ENCODE measurements at places on chromosomes 2 and 18.

GRCh38 chr2:155070489-155070888 is 372.0 kb downstream of the KCNJ3 start:
- no peak for DNase-seq

- no peak for DNase-seq
Measured at GRCh38 chr18:37389041-37389440, 176.6 kb downstream of the CELF4 start.

DNA sequence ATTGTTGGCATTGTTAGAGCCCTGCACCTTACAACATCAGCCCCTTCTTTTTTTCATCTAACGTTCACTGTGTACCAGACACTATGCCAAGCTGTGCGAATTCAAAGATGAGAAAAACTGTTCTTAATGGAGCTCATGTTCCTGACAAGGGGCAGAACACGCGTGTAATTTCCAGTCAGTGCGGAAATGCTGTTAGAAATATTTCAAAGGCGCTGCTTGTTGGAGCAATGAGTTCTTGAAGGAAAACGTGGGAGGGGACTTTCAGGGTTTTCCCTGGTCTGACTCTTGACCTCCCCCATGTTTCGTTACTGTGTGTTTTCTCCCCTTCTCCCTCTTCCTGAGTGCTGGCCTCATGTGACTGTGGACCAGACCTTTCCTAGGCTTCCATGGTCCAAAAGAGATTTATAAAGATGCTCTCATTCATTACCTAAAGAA is 1.5 kb downstream of the MTHFD2 start:
- DNase-seq: no peak

DNA sequence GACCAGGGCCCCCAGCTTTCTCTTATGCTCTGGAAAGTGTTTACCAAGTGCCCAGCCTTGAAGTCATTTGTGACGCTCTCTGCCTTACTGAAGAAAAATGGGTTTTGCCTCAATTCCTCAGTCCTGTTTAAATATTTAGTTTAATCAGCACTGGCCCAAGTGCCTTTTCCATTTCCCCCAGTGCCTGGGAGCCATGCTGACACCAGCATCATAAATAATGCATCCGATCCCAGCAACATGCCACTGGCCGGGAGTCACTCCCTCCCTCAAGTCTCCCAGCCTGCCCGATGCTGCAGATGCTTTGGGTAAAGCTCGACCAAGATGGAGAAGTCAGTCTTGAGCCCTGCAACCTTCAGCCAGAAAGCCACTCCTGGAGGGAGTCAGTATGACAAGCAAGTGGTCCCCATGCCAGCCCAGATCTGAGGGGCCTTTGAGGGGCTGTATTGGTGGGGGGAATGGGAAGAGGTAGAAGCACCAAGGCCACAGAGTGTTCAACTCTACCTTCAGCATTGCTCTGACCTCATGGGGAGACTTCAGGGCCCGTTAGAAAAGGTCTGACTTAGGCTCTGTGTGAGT is 12.0 kb upstream of the MTA3 start:
- no peak for DNase-seq

DNA sequence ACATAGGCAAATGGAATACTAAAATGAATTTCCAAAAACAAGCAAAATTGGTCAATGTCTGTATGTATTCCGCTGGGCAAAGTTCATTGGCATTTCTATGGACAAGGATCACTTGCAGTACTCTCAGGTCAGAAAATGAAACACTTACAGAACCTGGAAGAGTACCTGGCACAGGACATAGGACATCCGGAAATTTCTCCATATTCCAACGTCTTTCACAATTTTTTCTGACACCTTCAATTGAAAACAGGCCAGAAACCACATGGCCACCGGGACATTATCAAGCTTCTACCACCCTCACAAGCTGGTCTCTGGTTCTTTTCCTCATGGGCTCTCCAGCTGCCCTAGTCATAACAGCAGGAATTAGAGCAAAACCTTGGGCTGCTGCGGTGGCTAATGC is 96.9 kb upstream of the MSH6 start:
- no peak for DNase-seq

DNA sequence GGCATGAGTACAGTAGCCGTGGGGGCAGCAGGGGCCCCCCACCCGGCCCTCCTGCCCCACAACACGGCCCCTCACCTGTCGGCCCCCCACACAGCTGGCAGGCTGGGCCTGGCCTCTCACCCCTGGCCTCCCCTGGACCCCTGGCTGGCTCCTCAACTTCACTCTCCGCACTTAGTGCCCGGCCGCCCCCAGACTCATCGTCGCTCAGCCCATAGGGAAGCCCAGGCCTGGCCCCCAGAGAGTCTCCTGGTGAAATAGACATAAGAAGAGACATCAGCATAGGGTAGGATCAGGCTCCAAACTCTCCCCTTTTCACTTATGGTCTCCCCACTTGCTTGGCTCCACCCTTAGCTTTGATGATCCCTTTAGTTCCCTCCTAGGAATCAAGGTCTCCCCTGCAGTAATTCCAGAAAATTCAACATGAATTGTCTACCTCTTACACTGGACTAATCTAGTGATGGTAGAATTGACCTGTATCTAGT is 1.7 kb downstream of the ZNF513 start:
- DNase-seq: no peak

- no peak for DNase-seq
Measured at GRCh38 chr2:225136552-225136951, 94.3 kb upstream of the DOCK10 start.

- DNase-seq: no peak
Measured at GRCh38 chr2:181683518-181684453, 3.5 kb upstream of the NEUROD1 start.

DNA sequence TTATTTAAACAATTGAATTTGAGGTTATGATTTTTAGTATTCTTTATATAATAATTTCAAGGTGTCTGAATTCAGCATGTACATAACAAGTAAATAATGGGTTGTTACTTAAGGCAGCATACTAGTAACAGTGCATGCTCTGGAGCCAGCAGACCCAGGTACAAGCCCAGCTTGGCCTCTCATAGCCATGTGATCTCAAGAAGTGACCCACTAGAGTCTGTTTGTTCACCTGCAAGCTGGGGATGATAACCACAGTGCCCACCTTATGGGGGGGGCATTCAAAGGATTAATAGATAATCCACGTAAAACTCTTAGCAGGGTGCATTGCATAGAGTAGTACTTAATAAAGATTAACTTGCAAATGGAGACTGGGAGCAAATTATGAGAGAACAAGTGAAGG is 163.6 kb downstream of the TRABD2A start:
- DNase-seq: no peak

DNA sequence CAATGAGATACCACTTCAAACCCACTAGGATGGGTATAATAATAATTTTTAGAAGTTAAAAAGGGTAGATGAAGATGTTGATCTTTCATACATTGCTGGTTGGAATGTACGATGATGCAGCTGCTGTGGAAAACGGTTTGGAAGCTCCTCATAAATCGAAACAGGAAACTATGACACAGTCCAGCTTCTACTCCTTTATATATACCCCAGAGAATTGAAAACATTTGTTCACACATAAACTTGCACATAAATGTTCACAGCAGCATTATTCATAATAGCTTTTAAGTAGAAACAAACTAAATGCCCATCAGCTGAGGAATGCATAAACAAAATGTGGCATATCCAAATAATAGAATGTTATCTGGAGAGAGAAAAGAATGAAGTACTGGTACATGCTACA is 95.0 kb downstream of the STRADB start:
- no peak for DNase-seq

- no peak for DNase-seq
Measured at GRCh38 chr18:29712785-29713184, 1329.8 kb downstream of the DSC3 start.

GRCh38 chr2:205858881-205859441 is 176.7 kb downstream of the NRP2 start:
- no peak for DNase-seq

DNA sequence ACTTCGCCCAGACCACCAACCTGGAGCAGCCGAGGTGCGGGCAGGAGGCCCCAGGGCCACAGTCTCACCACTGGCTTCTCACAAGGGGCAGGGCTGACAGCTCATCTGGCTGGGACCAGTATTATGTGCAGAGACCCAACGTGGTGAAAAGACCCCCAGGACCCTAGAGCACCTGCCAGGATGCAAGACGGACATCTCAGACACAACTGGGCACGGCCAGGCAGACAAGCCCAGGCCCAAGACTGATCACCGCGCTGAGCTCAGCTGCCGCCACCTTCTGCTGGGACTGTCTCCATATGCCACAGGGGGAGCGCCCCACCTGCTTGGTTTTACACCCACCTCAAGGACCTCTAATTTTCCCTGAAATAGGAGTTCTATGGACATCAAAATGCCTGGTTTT is 23.2 kb downstream of the HDAC4 start:
- DNase-seq: no peak

DNA sequence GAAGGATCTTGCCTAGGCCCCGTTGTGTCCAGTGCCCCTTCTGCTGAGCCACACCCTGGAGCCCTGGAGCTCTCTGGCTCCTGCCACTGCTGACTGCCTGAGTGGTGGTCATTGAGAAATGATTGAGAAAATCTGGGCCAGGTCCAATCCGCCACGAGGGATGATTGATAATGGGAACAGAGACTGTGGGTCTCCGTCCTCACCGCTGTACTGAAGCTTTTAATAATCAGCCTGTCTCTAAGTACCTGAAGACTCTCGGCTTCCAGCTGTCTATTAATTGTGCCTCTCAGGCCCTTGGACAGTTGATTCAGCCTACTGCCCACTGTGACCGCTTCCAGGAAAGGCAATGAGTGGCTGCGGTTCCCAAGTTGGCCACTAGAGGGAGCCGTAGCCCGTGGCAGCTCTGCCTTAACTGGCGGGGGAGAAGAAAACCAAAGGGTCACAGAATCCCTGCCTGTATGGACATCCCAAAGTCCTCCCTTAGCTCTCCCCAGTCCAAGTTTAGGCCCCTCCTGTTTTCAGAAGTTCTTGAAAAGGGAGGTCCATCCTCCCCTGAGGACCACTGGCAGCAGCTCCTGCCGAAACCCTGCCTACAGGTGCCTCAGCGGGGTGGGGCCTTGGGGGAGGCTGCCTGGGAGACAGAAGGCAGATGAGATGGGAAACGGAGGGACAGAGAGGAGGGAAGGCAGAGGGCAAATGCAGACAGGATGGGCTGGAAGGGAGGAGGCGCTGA is 213.6 kb downstream of the TNS1 start:
- peak; percentile 57 for DNase-seq

- DNase-seq: no peak
Measured at GRCh38 chr18:69889009-69889408, 58.7 kb downstream of the CD226 start.

DNA sequence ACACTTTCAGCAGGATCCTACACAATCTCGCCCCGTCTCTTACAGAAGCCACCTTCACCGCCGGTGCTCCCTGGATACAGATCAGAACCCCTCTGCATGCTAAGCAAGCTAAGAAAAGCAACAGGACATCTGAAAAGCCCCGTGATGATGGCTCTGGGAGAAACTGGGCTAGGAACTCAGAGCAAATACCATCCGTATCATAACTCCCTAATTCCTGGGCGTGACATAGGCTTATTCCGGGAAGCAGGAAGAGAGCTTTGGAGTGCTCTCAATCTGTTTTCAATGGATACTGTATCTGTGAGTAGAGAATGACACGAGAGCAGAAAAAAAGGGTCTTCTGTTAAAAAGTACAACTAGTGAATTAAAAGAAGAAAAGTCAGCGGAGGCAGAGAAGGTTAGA is 121.6 kb downstream of the SPP2 start:
- no peak for DNase-seq

DNA sequence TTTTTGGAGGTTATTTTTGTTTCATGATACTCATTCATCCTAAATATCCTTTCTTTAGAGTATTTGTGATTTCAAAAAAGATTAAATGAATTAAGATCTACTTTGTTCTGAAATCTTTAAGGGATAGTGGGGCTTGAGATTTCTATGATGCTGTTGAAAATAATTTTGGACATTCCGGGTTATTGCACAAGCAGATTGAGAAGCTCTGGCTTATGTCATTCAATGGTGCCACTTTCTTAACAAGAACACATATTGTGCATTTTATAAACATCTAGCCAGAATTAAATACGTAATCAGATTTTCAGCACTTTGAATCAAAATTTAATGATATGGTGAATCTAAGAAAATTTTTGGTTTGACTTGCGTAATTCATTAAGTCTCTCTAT is 207.7 kb upstream of the COL3A1 start:
- DNase-seq: no peak

DNA sequence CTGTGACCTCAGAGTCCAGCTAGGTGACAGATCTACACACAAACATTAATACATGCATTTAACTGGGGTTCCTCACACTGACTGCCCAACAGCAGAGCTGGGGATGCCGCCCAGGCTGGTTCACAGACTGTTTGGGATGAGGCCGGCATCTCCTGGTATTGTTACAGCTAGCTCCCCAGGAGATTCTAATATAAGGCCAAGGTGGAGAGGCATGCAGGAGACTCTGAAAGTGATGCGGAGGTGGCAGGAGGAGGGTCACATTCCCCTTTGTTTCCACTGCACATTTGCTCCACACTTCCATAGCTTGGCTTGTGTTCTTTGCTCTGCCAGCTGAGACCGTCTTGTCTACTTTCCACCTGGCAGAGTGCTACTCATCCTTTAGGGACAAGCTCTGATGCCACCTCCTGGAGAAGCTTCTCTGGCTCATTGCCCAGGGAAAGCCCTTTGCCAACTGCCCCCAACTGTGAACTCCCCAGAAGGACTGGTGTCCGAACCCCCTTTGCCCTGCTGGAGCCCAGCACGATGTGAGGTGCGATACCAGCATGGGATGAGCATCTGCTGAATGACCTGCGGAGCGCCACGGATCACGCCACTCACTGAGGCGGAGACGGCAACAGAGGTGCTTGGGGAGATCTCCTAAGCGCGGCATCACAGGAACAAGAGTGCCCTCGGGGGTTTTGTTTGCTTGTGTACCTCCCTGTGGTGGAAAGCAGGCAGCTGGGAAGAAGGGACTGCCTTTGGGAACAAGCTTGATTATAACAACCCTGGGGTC is 88.8 kb downstream of the UXS1 start:
- no peak for DNase-seq

- no peak for DNase-seq
Measured at GRCh38 chr2:221848286-221848685, 276.2 kb upstream of the EPHA4 start.

- DNase-seq: no peak
Measured at GRCh38 chr2:164146441-164146840, 410.6 kb upstream of the FIGN start.

GRCh38 chr2:216880509-216881184 is 20.8 kb upstream of the TNP1 start:
- no peak for DNase-seq

- no peak for DNase-seq
Measured at GRCh38 chr2:99812426-99812825, 322.6 kb upstream of the REV1 start.

GRCh38 chr2:57182916-57183315 is 863.7 kb upstream of the VRK2 start:
- DNase-seq: no peak

- no peak for DNase-seq
Measured at GRCh38 chr2:8049851-8050571, 631.8 kb upstream of the ID2 start.

GRCh38 chr2:160305081-160305750 is 105.1 kb upstream of the ITGB6 start:
- no peak for DNase-seq

- DNase-seq: no peak
Measured at GRCh38 chr18:58288921-58289797, 245.1 kb downstream of the NEDD4L start.

- DNase-seq: no peak
Measured at GRCh38 chr18:7735626-7736175, 168.6 kb downstream of the PTPRM start.

GRCh38 chr18:4260107-4260506 is 195.0 kb downstream of the DLGAP1 start:
- DNase-seq: no peak
